Stimulated activated naive CD4-positive, alpha-beta T cell (primary cell): ENCODE measurements at places on chromosomes 7 and 10.

- no peak for DNase-seq
Measured at GRCh38 chr10:526651-527312, 162.7 kb downstream of the DIP2C start.

GRCh38 chr10:52463826-52464225 is 149.7 kb downstream of the DKK1 start:
- DNase-seq = no peak

DNA sequence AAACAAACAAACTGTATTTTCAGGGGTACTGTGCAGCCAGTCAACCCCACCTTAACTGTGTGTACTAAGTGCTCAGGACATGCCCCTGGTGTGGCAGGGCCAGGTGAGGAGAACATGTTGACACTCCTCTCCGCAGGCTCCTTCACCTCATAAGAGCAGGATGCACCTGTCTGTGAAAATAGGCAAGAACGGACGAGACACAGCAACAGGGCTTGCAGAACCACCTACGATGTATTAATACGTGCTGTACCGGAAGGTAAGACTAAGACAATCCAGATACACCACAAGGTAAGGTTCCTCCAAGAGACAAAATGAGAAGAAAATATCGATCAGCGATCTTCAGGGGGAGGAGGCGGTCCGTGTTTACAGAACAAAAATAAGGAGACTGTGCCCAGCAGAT is 65.8 kb upstream of the CAMK2B start:
- no peak for DNase-seq

- DNase-seq = no peak
Measured at GRCh38 chr10:48494611-48495010, 110.3 kb downstream of the ARHGAP22 start.

DNA sequence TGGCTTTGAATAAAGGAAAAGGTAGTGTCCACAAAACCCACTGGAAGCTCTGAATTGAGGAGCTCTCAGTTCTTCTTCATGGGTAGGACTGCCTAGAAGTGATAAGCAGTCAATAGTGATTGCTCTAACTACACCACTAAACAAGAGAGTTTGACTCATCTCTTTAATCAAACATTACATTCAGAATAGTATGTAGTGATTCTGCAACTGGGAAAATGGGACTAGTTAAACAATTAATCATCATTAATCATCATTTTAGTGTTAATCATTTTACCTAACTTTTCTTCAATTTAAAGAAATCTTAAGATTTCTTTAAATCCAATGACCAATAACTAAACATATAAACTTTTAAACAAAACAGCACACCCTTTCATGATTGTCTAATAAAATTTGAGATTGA is 484.0 kb upstream of the FZD8 start:
- DNase-seq = no peak

- DNase-seq = no peak
Measured at GRCh38 chr7:12942609-12943008, 255.2 kb downstream of the ARL4A start.

GRCh38 chr10:103265717-103266329 is 11.1 kb upstream of the INA start:
- no peak for DNase-seq
